ENCODE measurements at places on chromosomes 16 and 17.
A peak's percentile ranks its signal among the peaks of the same experiment; 100 is the strongest.

GRCh38 chr16:51225878-51226277, 74.8 kb upstream of the SALL1 start:
- DNase-seq: no peak

DNA sequence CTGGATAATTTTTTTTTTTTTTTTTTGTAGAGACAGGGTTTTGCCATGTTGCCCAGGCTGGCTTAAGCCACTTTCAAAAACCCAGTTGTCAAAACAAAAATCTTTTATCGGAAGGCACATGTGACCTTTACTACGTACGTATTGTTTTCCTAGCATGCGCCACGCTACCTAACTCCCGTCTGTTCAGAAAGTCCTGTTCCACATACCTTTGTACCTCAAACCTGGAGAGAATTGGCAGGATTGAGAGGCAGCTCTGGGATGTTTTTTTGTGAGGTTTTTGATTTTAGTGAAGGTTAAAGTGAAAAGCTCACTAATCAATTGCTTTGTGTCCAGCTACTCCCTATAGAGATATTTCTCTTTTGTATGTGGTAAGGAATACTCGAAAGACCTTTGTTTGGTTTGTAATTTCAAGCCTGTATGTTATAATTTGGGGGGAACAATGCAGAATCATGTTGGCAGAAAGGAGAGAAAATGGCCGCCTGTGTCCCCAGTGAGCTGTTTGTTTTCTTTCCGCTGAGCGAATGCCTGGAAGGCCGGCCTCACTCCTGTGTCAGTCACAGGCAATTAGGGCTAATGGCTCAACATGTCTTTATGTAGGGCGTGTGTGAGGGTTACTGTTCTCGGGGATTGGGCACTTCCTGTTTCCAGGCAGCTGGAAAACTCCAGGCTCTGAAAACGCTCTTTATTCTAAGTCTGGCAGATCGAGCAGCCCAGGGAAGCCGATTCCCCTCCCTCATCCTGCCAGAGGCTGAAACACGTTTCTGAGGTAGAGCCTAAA, 60.8 kb upstream of the CLEC18A start:
- no peak for DNase-seq

GRCh38 chr16:88853325-88853941, 3.3 kb downstream of the GALNS start:
- DNase-seq: peak; percentile 77

- DNase-seq: no peak
Observed at GRCh38 chr17:70098030-70098429, 23.0 kb downstream of the KCNJ16 start.

DNA sequence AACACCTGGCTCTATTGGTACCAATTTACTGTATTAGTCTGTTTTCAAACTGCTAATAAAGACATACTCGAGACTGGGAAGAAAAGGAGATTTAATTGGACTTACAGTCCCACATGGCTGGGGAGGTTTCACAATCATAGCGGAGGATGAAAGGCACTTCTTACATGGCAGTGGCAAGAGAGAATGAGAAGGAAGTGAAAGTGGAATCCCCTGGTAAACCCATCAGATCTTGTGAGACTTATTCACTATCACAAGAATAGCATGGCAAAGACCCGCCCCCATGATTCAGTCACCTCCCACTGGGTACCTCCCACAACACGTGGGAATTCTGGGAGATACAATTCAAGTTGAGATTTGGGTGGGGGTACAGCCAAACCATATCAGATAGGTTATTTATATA, 22.6 kb upstream of the GOSR1 start:
- DNase-seq: peak; percentile 56

DNA sequence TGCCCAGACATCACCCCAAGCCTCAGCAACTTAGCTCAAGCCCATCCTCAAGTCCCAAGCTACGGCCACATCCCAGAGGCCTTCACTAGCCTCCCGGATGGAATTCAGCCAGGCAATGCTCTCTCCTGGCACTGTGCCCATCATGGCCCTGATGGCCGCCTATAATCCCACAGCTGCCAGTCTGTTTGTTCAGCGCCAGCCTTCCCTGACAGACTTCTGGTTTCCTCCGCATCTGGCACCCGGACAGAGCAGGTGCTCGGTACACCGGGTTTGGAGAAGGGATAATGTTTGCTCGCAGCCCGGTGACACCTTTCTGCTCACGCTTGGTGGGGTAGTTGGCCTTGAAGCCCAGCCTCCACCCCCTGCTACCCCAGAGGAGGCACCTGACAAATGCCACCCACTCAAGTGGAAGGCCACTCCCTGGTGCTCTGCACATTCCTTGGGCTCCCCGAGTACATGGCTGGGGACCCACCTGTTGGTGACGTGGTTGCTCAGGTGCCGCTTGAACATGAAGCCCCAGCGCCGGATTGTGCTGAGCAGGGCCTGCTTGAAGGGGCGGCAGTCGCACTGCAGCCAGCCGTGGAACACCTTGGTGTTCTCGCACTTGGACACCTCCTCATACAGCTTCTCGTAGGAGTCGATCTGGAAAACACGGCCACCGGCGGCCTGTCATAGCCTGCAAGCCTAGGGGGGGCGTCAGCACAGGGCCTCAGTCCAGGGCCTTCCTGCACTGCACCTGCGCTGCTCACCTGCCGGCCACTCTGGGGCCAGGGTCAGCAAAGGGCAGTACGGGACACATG, 47.1 kb downstream of the DNAH17 start:
- DNase-seq: no peak
